ENCODE measurements at places on chromosomes 2 and 18.

- DNase-seq = no peak
Observed at GRCh38 chr2:241000831-241001321, 2.5 kb downstream of the SNED1 start.

DNA sequence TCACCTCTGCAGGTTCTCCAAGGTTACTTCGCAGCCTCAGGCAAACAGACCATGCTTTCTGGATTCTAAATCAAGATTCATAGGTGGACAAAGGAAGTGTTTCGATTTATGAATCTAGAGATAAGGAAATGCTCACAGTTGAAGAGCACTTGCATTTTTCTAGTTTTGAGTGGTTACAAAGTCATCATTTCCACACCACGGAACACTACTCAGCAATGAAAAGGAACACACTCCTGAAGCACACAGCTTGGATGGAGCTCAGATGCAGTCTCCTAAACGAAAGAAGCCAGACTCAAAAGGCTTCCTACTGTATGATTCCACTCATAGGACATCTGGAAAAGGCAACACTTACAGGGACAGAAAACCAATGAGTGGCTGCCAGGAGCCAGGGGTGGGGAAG lies 31.7 kb downstream of the SDC1 start:
- DNase-seq = no peak

DNA sequence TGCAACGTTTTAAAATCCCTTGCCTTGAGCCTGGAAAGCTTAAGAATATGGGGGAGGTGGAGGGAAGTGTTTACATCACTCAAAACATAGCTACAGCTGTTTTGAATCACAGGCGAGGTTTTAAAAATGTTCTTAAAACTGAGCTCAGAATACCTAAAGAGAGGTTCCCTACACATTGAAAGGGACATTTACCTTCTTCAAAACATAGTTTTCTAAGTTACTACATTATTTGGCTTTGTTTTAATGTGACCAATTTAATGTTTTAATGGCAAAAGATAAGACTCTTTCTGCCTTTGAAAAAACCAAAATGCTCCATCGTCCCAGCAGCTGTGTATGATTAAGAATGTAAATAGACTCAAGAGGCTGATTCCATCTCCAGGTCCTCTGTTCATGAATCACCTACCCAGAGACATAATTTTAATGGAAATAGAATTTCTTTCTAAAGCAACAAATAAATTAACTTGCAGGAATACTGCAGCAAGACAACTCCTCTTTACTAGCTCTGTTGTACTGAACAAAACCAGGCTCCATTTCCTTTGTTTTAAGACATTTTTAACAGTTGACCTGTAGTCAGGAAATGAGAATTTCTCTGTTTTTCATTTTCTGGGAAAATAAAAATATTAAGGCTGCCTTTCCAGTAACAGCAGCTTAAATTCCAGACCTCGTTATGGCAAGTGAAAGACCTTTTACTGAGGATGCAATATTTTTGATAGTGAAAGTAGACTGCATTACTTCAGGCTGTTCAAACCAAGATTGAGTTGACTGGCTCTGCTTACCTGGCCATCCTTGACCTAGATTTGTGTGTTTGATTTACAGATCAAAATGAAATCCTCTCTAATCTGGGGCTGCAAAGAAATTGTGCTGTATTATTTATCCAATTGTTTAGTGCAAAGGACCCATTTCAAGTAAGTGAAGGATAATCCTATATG lies 33.7 kb upstream of the WDR75 start:
- DNase-seq = no peak

DNA sequence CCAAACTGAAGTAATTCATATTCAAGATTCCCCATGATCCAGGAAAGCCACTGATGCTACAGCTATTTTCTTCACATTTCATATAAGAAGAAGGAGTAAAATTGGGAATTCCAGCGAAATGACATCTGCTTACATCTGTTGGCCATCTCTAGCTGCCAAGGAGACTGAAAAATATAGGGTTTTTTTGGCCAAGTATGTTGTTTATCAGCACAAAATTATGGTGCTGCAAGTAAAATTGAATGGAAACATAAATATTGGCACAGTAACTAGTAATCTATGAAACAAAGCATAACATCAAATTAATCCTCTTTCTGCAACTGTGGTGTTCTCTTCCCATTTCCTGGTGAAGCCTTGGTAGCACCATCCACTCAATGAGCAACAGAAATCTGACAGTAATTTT lies 649.5 kb upstream of the ZNF804A start:
- DNase-seq = no peak

GRCh38 chr2:175251425-175252041 lies 70.0 kb upstream of the ATP5MC3 start:
- DNase-seq = no peak

GRCh38 chr2:144237830-144238627 lies 281.9 kb downstream of the ZEB2 start:
- no peak for DNase-seq

- no peak for DNase-seq
Observed at GRCh38 chr2:236242057-236242495, 22.1 kb downstream of the ASB18 start.

GRCh38 chr18:574149-574860 lies 5.9 kb upstream of the CETN1 start:
- DNase-seq = no peak

DNA sequence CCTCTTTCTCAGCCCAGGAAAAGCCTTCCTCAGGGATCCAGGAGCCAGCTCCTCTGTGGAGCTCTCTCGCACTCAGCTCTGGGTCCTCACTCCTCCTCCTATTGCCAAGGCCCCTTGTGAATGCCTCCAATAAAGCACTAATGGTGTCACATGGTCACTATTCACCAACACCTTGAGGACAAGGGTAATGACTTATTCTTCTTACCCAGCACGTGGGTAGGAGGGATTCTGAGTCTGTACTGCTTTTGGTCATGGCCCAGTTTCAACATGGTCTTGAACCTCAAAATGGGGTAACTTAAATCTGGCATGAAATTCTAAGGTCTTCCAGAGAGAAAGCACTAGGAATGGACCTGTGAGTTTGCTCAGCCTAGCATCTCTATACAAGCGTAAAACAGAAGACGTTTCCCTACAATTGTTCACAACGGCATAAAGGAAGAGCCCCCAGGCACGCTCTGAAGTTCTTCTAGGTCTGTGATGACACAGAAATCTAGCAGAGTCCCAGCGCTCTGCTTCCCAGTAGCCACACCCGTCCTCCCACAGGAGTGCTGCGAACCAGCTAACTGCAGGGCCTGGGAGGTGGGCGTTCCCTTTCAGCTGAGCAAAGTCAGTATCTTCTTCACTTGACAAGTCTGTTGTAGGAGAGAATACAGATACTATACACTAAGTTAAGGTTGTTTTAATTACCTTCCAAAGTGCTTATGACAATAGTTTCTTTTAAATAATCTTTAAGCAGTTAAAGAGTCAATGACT lies 14.6 kb upstream of the KIDINS220 start:
- no peak for DNase-seq

DNA sequence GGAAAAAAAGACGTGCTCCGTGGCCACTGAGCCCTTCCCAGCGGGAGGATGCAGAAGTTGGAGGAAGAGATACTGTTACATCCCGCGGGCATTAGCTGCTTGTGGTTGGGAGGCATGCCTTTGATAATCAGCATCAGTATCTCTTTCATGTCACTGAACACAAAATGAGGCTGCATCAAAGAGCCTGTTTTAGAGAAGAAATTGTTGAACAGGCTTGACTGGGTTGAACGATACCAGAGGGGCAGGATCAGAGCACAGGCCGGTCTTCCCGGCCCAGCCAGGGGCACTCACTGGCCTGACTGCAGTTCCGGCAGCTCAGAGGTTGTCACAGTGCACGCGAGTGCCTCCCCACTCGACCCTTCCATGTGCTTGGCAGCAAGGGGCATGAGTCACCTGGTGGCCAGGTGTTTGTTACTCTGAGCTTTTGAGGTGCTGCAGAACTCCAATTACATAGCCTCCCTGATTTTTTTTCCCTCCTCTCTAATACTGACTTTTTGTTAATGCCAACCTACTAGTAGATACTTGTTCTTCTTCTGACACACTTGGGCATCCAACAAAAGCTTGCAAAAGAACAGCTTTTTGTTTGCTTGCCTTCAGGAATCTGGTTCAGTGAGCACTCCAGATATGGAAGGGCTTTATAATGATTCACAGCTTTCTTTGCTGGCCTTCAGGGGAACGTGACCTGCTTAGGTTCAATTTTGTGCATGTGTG lies 121.6 kb downstream of the VAPA start:
- DNase-seq = no peak

GRCh38 chr2:8267048-8267447 lies 414.8 kb upstream of the ID2 start:
- no peak for DNase-seq

GRCh38 chr2:164913640-164914350 lies 41.5 kb downstream of the SLC38A11 start:
- no peak for DNase-seq

GRCh38 chr18:59202258-59202820 lies 17.6 kb upstream of the GRP start:
- no peak for DNase-seq

GRCh38 chr2:221673248-221673647 lies 101.1 kb upstream of the EPHA4 start:
- no peak for DNase-seq

DNA sequence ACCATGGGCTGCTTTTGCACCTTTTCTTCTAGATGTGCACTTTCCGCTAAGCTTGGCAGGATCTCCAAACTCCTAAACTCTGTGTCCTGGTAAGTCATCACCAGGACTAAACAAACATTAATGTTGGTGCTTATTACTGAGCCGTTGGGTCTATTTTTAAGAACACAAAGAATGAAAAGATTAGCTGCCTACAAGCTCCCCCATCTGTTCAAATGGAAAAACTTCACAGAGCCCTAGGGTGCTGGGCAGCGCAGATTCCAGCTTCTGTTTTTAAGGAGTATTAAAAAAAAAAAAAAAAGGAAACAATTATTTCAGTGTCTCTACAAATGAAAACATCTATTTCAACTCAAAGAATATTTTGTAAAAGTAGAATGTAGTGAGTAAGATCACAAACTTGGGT lies 97.8 kb upstream of the AQP4 start:
- no peak for DNase-seq

DNA sequence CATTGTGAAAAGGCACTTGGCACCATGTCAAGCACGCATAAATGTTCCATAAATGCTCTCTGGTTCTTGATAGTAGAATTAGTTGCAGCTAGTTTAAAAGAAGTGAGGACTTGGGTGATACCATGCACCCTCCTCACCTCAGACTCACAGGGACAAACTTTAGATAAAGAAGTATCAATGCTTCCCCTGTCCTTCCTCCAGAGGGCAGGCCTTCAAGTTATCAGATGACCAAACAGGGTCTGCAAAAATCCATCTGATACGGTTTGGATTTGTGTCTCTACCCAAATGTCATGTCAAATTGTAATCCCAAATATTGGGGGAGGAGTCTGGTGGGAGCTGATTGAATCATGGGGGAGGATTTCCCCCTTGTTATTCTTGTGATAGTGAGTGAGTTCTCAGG lies 54.1 kb downstream of the C1QL2 start:
- no peak for DNase-seq

DNA sequence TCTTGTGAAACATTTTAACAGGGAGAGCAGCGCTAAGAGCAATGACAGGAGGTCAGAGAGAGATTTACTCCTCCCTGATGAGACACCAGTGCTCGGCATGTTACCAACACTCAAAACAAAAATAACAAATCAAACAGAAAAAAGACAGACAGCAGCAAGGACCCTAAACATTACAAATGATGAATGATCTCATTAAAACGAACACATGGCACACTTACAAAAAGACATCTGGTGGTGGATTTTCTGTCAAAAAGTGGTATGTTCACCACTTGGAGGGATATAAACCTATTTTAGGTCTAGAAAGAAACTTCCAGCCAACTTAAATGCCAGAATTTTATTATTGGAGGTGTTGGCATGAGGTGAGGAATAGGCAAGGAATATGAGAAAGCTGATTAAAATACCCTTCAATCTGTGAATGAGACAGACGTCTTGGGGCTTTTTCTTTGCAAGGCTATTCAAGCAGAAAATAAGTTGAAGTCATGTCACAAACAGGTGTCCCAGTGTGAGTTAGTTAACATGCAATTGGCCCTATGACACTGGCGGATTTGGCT lies 112.8 kb downstream of the PRELID3A start:
- no peak for DNase-seq

DNA sequence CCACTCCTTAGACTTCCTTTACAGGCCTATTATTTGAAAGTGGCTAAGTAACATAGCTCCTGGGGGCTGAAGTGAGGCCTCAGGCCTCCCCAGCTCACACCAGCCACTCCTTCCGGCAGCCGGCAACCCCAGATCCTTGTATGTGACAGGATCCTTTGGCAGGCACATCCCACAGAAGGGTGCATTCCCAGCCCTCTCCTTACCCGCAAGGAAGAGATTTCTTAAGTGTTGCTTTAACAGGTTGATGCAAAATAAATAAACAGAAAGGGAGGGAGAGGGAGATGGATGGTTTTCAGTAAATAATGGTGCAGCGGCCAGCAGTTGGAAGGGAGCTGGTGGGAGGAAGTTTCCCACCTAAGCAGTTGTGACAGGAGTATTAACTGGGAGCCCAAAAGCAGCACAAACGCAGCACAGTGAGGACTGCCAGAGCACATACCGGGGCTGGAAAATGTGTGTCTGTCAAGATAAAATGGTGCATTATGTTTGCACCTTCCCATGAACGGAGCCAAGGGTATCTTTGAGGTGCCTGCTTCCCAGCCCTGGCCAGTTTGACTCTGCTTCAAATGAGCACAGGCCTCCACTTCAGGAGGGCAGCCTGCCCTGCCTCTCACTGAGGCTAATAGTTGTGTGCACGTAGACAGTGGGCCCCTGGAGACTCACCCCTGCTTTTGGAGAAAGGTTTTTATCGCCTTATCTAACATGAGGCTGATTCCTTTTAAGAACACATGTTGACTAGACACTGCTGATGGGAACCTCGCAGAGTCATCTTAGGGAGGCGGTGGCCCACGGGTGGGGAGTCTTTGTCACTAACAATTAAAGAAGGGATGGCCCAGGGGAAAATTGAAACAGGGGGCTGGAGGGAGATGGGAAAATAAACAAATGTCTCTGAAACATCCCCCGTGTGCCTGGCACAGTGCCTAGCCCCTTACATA lies 32.8 kb downstream of the NRP2 start:
- DNase-seq = no peak

GRCh38 chr2:34950797-34951196 lies 1351.7 kb upstream of the FAM98A start:
- no peak for DNase-seq

- DNase-seq = no peak
Observed at GRCh38 chr18:370751-371608, 103.1 kb upstream of the THOC1 start.

DNA sequence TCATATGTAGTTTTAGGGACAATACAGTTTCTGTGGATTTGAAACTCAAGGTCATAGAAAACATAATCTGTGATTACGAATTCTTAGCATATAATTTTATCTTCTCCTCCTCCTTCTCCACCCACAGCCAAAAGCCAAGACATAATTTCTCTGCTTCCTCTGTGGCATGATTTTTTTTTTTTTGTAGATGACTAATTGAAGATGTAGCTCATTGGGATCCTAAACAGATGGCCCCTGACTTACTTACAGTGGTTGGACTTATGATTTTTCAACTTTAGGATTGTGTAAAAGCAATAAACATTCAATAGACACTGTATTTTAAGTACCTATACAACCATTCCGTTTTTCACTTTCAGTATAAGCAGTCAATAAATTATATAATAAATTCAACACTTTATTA lies 42.3 kb downstream of the FSIP2 start:
- no peak for DNase-seq

Data from activated gamma-delta T cell (primary cell).